CD4-positive, alpha-beta T cell treated with Interleukin-4 for 1 hour (primary cell): ENCODE measurements at places on chromosomes 11 and 22.

- DNase-seq = no peak
Observed at GRCh38 chr11:98732947-98733346, 287.8 kb upstream of the CNTN5 start.

DNA sequence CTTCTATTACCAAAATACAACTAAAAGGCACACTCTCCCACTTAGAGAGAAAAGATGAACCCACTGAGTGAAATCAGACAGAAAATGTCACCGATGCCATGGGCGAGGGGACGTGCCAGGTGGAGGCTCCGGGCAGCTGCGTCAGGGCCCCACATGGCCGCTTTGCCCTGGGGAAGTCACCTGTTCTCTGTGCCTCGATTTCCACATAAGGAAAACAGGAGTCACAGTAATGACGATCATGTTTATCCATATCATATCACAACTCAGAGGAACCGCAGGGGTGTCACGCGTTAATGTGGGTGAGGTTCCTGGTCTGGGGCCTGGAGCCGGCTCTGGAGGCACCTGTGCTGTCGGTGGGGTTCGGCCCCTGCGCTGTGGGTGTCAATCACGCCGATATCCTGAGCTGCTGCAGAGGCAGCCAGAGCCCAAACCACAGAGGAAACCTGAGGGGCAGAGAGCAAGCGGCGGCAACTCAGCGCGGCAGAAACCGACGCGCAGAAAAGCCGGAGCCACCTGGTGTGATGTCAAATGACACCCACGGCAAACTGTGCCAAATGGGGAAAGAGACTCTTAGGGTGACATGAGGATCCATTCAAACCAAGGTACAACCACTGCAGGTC lies 243.7 kb downstream of the BRD1 start:
- no peak for DNase-seq

DNA sequence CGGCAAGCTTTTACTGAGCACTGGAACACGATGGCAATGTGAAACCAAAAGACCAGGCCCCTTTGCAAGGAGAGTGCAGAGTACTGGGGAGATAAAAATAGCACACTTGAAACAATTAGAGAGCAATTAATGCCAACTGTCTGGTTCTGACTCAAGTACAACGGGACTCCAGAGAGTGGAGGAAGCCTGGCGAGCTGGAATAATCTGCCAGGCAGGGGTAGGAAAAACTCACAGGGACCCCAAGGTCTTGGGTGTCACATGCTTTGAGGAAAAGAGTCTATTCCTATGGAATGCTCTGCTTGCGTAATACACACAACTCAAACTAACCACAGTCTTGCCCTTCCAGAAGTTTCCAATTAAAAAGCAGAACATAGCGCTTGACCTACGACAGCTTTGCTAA lies 113.0 kb upstream of the CLMP start:
- DNase-seq = no peak

DNA sequence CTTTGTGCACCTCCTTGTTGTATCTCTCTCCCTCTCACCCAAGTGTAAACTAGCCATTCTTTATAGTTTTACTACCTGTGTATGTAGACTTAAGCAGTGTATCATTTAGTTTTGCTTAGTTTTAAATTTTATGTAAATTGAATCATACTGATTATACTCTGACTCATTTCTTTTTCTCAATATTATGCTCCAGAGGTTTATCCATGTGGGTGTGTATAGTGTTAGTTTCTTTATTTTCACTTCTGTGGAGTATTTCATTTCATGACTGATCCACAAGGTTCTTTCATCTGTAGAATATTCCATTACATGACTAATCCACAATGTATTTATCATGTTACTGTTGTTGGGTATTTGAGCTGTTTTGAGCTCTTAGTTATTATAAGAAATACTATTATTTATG lies 62.0 kb downstream of the CCDC34 start:
- DNase-seq = no peak

DNA sequence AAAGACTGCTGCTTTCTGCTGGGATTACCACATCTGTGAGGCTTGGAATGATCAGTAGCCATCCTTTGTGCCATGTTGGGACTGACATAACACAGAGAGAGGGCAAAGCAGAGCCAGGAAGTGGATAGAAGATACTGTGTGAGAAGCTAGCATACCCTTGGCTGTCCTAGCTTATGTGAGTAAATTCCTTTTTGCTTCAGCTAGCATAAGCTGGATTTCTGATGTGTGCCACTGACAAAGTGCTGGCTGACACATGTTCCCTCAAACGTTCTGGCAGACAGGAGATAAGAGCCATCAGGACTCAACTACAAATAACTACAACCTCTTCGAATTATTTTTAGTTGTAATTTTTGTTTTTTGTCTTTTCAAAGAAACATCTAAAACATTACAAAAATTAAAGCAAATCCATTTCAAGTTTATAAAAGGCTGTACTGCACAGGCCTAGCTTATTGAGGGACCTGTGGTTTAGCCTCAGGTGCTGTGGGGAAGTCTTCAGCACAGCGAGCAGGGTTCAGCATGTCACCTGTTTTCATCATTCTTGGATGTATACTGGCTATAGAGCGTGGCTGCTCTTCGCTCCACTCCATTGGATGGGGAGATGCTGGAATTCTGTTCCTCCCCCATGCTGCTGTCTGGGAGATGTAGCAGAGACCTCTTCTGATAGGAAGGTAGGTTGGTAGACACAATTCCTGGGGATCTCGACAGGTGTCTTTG lies 120.9 kb downstream of the SWAP70 start:
- DNase-seq = no peak

- no peak for DNase-seq
Observed at GRCh38 chr11:75765116-75765515, 3.5 kb upstream of the DGAT2 start.

DNA sequence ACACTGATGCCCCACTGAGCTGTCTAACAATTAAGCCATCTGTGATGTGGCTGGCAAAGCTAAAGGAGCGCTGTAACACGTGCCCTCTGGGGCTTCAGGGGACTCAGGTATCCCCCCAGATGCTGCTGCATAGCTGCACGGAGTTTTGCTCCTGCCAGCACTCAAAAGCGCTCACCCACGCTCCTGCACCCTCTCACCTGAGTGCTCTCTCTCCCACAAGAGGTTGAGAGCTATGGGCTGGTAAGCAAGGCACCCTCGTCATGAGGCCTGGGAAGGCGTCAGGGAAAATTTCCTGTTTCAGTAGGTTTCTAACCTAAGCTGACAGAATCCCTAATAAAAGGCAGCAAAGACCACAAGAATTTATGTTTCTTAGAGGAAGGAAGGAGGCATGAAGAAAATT lies 850.3 kb downstream of the OPCML start:
- DNase-seq = no peak

- DNase-seq = no peak
Observed at GRCh38 chr11:124724979-124725718, 14.6 kb upstream of the NRGN start.

- DNase-seq = no peak
Observed at GRCh38 chr11:66479394-66480116, 679 bp upstream of the DPP3 start.

DNA sequence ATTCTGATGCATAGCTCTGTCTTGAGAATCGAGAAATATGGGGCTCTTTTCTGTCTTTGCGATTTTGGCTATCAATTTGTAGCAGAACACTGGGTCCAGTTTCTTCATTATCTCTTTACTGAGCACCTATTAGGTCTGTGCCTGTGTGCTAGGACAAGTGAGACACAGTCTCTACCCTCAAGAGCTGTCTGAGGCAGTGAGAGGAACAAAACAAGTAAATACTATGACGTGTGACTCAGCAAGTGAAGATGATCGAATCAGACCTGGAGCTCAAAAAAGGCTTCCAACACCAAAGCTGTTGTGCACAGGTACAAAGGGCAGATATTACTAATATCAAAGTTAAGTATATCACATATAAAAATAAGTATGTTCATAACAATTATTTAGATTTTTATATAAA lies 52.4 kb downstream of the LGR4 start:
- no peak for DNase-seq
